ENCODE measurements at places on chromosomes 2 and 18. TPM values are rescaled to one million over a fixed set of nuclear protein-coding genes. Genes with fewer than 3 reads are reported as not detected.

DNA sequence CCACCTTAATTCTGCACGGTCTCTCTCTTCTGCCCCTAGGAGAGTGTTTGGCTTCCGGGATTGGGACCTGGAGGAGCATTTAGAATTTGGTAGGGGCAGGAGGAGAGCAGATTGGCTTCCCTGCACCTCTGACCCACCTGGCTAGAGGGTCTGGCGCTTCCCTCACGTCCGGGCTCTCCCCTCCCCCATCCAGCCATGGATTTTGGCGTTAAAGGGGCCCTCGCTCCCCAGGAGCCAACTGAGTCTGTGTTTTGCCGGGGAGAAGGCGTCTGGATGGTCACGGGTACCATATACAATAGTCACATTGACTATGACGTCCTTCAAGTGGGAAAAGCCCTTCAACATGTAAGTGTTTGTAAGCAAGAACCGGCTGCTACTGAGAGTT, 6.6 kb downstream of the HOXD3 start:
- DNase-seq, result no peak

DNA sequence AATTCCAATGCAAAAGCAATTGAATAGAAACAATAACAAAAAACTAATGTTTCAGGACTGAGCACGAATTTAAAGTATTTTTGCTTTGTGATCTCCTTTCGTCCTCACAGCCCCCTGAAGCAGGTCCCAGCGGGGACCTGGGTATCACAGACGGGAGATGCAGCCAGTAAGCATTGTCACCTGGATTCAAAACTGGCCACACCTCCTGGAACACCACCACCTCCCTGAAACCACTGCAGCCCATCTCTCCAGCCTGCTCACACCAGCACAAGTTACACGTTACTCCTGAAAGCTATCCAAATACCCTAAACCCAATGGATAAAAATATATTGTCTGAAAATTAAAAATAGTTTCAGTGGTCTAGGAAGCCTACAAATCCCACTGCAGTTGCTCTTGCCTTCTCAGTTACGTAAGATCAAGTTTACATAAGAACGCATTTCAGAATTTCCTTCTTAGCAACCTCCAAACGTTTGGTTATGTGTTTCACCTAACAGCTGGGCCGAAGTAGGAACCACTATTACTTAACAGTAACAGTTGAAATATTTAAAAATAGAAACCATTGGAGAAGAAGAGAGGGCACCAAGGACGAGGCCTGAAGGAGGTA, 178.0 kb downstream of the HDAC4 start:
- peak; percentile 4 for DNase-seq

The CLASP1 gene
- 5.7 TPM for polyA plus RNA-seq

DNA sequence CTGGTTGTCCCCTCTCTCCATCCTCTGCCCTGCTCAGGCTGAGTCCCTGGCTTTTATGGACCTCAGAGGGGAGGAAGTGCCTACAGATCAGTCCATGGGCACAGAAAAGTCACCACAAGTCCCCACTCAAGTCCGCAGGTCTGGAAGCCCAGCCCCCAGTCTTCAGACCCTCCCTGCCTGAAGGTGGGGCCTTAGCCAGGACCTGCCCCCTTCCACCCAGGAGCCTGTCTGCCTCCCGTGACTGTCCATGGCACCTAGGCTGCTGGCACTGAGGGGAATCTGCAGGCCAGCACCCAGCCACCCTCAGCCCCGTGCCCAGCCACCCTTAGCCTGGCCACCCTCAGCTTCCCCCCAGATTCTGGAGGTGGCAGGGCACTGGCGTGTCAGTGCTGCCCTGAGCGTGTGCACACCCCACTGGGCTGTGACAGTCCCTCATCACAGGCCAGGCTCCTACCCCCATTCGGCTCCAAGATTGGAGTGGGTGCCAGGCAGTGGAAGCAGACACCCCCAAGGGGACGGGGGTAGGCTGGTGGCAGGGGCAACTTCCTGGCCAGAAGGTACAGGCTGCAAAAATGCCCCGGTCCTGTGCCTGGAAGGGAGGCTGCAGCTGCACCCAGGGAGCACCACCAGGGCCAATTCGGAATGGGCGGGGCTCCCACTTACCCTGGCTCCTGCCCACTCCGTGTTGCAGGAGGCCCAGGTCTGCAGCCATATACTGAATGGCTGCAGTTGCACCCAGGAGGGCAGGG, 154.7 kb upstream of the RMP24 start:
- no peak for DNase-seq

DNA sequence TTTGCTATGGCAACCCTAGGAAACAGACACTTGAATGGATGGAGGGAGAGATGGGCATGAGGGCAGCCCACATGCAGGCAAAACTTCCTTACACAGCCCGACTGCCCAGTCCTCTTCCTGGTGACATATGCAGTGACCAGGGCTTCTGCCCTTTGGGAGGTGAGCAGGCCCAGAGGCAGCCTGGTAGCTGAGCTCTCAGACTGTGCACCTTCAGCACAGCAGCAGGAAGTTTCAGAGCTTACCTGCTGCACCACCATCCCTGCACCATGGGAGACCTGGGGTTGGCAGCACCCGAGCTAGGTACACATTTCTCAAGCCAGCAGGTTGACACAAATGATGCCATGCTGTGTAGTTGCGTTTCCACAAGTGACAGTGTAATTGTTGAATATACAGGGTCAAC, 97.6 kb upstream of the LMAN1 start:
- DNase-seq, result no peak

- DNase-seq, result no peak
Observed at GRCh38 chr2:152493945-152494528, 159.1 kb downstream of the FMNL2 start.

GRCh38 chr2:240626531-240627300, 1.4 kb downstream of the GPR35 start:
- DNase-seq, result peak; percentile 82

- DNase-seq, result no peak
Observed at GRCh38 chr2:59176737-59177136, 935.6 kb upstream of the FANCL start.

The SERPINB2 gene
- polyA plus RNA-seq, result 0.46 TPM

DNA sequence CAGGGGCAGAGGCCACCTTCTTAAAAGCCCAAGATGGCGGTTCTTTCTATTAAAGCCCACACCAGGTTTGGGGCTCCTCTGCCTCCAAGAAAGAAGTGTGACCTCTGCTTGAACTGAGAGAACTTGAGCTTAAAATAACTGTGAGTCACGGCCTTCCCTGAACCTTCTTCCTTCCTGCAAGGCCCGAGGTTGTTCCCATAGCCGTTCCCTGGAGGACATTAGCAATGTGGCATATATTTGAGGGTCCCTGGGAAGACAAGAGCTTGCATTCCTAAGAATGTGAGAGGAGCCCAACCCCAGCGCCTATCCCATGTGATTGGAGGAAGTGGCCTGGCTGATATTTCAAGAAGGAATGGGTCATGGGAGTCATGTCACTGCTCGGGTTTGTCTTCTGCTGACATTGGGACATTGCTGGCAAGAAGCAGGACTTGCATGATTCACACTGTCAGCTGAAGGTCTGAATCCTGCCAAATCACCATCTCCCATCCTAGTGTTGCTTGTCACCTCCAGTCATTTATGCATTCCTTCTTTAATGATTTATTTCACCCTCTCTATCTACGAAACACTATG, 168.1 kb downstream of the TRIB2 start:
- DNase-seq, result peak; percentile 7

GRCh38 chr2:120064664-120065063, 51.8 kb downstream of the EPB41L5 start:
- DNase-seq, result peak; percentile 3

DNA sequence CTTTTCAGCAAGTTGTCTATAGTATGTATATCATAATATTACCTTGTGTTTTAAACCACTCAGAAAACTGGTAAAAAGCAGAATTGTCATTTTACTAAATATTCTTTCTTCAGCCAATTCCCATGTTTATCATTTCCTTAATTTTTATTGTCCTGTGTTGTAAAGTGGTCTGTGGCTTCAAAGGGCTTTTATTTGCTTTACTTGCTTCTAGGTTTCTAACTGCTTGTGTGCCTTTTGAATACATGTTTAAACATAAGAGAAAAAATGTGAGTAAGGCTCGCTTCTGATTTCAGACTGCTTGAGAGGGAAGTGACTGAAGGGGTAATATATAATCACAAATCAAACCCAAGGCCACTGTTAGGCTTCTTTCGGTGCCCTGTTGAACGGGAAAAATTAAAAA, 407.5 kb upstream of the NRP2 start:
- DNase-seq, result no peak

- DNase-seq, result no peak
Observed at GRCh38 chr18:59011786-59012185, 127.9 kb upstream of the SEC11C start.

GRCh38 chr2:82055846-82056245, 1751.3 kb upstream of the LRRTM1 start:
- DNase-seq, result no peak

DNA sequence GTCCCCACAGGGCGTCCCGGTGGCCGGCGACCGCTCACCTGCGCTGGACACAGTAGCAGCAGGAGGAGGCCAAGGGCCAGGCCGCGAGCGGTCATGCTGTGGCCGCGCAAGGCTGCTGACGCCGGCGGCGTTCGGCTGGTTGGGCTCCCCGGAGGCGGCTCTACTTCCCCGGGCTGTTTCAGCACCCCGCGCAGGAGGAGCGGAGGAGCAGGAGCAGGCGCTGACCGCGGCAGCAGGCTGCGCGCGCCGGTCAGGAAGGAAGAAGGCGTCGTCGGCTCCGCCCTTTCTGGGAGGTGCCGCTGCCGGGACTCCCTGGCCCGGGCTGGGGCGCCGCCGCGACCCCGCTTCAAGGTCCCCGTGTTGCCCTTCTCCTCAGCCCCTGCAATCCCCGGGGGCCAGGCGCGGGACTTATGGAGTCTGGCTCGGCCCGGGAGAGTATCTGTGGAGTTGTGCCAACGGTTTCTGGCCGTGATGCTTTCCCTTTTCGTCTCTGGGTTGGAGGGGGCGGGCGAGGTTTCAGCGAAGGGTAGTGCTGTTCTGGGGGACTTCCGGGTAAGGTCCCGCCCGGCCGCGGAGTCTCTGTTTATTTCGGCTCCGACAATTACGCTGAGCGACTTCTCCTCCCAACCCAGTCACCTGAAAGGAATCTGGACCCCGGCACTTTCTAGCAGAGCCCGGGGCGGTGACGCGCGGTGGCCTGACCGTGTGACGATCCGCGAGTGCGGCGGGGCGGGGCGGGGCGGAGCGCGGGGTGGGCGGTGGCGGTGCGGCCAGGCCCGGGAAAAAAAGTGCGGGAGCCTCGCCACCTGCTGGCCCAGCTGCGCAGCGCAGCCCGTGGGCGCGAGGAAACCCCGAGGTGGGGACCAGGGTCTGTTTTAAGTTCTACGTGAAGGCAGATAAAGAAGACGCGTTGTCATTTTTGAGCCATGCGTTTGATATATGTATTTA, at the start of gene NPC1:
TSS of gene NPC1 (minus strand) at position 258 of the 948 bp plus-strand sequence. CDS start at position 95, 163 bp downstream.
- peak; percentile 96 for DNase-seq

The SCYGR4 gene
- polyA plus RNA-seq, result not detected

The KYNU gene
- 2.9 TPM for polyA plus RNA-seq

DNA sequence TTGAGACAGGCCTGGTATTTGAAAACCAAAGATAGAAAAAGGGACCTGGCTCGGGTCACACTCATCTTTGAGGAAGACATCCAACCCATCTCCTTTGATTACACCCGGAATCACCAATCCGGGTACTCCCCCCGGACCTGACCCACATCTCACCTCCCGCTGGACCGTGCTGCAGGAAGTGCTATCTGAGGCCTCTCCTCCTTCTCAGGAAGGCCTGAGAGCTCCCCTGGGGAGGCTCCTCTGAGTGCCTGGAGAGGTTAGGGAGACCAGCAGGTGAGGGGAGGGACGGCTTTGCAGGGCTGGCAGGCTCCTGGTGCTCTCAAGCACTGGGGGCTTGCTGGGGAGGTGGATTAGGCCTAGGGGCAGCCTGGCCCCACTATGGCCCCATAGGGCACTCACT, 170.9 kb downstream of the ACKR3 start:
- no peak for DNase-seq

DNA sequence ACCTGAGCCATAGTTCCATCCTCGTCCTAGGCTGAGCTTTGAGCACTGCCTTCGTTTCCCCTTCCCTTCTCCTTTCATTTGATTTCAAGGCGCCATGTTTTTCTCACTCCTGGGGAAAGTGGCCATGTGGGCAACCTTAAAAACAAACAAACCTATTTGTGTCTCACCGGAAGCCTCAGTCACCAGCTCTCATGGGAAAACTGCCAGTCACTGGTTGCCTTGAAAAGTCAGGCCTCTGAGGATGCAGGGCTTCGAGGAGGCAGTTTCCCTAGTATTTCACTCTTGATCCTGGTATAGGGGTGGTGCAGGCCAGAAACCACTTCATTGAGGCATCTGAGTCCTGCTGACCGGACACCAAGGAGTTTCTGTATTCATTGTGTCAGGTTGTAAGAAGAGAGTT, 59.2 kb upstream of the TRIB2 start:
- no peak for DNase-seq

The ALPG gene
- not detected for polyA plus RNA-seq

- no peak for DNase-seq
Observed at GRCh38 chr2:62826141-62826540, 120.6 kb downstream of the EHBP1 start.

DNA sequence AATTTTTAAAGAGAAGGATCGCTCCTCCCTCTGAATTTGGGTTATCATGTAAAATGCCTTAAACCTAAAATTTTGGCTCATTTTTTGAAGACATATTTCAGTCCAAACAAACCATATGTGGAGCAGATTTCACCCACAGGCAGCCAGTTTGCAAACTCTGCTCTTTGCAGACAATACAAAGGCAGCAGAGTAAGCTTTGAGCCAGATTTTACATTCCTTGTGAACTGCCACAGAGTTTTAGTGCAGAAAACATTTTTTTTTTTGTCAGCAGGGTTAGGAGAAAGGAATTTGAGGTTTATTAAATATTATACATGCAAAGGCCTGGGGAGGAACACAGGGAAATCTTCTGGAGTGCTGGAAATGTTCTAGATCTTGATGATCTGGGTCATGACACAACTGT, 171.9 kb upstream of the FN1 start:
- DNase-seq, result no peak

DNA sequence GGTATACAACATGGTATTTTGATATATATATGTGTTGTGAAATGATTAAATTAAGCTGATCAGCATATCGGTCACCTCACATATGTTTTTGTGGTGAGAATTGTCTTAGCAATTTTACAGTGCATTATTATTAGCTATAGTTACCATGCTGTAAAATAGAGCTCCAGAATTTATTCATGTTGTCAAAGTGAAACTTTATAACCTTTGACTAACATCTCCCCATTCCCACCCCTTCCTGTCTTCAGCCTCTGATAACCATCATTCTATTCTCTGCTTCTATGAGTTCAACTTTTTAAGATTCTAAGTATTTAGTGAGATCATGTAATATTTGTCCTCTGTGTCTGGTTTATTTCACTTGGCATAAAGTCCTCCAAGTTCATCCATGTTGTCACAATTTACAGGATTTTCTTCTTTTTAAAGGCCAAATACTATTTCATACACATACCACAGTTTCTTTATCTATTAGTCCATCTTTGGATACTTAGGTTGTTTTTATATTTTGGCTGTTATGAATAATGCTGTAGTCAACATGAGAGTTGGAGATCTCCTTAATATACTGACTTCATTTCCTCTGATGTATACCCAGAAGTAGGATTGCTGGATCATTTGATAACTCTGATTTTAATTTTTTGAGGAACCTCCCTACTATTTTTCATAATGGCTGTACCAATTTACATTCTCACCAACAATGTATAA, 30.3 kb downstream of the NCOA1 start:
- no peak for DNase-seq
